ENCODE measurements at places on chromosomes 12 and 14.

DNA sequence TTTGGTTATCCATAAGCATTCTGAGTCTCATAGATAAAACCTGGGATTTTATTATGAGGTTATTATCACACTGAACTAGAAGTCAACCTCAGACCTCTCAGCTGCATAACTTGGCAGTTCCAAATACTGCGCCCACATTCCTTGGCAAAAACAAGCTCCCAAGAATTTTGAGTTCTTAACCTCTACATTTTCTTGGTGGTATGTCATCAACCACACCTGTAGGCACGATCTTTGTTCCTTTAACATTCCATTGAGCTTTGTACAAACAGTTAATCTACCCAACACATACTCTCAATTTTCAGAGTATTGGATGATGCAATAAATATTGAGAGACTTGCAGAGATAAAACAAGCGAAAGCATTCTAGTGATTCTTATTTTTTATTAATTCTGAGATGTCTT lies 371.8 kb upstream of the PRICKLE1 start:
- peak; percentile 91 for DNase-seq

DNA sequence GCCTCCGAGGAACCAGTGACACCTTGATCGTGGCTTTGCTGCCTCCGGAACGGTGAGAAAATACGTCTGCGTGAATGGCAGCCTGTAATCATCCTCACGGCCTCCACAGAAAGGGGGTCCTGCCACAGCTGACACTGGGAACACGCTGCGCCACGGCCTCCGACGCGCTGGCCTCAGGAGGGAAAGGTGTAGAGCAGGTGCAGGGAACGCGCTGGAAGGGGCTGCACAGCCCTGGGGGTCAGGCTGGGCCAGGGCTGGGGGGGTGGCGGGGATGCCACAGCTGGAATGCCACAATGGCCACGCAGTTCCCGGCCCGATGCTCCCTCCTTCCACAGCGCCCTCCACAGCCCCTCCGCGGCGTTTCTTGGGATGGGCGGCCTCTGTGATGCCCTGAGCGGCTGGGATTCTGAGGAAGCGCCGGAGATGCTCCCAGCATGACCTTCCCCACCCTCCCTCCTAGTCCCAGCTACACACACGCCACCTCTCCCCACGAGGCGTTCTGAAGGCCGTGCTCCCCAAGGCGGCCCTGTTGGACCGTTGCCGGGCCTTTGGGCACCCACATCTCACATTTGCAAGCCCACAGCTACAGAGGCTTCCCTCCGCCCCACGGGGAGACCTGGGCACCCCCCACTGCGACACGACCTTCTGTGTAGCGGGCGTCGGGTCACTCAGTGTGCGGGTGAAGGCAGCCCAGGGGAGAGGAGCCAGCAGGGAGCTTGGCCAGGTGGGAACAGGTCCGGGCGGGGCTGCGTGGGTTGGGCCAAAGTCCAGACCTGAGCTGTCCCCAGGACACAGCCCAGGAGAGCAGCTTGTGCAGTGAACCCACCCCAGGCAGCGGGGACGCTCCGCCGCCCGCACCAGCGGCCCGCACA lies 31.8 kb upstream of the GALNT9 start:
- DNase-seq: no peak

DNA sequence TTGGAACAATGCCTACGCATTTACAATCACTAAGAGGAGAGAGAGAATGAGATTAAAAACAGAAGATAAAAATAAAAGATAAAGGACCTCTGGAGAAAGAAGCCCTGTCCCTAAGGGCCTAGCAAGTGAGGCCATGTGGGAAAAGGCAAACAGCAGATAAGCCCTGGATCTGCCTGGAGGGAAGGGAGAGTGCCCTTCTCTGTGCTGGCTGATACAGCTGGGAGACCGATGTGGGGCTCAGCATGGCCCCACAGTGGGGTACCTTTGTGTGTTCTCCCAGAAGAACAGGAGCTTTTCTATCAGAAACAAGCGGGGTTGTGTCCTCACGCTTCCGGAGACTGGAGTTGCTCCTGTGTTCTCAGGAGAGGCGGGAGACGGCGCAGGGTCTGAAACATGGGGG lies 59.9 kb downstream of the TMCC3 start:
- no peak for DNase-seq

DNA sequence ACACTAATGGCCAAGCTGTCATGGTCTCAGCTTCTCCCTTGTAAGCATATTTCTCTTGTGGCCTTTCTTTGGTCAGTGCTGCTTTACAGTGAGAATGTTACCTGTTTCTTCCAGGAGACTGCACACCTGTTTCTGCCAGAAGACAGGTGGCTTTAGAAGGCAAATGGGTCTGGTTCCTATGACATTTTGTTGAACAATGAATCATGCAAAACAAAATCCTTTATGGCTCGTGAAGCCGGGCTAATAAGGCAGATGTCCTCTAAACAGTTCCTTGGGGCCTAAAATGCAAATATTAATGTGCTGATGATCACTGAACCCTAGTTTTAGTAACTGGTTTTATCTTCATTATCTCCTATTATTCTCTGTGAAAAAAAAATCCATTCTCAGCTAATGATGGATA lies 927.6 kb downstream of the GALC start:
- no peak for DNase-seq

- DNase-seq: peak; percentile 34
Observed at GRCh38 chr12:62466018-62466593, 520 bp upstream of the MON2 start.

Measured in MCF 10A (cell line).